ENCODE measurements at places on chromosomes 1 and 21. TPM values are rescaled to one million over a fixed set of nuclear protein-coding genes. Genes with fewer than 3 reads are reported as not detected.

DNA sequence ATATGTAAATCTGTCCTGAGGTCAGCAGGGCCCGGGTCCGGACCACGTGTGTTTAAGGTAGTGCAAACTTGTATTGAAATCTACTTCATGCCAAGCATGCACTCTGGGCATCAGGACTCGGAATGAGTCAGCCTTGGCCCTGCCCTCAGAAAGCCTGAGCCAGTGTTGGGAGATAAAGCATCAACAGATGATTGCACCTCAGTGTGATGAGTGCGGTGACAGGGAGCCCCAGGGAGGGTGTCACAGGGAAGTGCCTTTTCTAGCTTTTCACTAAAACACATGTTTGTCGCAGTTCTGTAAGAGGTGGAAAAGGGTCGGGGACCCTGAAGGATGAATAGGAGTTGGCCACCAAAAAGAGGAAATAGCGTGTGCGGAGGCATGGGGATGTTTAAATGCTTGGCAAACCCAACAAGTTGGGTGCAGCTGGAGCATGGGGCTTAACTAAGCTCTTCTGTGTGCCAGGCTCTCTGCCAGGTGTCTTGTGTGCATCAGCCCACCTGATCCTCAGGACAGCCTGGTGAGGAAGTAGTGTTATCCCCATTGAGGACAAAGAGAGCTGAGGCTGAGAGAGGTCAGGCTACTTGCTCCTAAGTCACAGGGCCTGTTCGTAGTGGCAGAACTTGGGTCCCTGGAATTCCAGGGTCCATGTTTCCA is 48.2 kb upstream of the EPB41 start:
- no peak for DNase-seq

- no peak for DNase-seq
Observed at GRCh38 chr1:17365293-17365692, 6.7 kb upstream of the PADI6 start.

- DNase-seq: no peak
Observed at GRCh38 chr1:1226566-1227362, 5.0 kb downstream of the SDF4 start.

- no peak for DNase-seq
Observed at GRCh38 chr1:229221106-229222019, 49.5 kb upstream of the RAB4A start.

GRCh38 chr1:8182034-8182761 is 135.7 kb upstream of the SLC45A1 start:
- DNase-seq: peak; percentile 90

DNA sequence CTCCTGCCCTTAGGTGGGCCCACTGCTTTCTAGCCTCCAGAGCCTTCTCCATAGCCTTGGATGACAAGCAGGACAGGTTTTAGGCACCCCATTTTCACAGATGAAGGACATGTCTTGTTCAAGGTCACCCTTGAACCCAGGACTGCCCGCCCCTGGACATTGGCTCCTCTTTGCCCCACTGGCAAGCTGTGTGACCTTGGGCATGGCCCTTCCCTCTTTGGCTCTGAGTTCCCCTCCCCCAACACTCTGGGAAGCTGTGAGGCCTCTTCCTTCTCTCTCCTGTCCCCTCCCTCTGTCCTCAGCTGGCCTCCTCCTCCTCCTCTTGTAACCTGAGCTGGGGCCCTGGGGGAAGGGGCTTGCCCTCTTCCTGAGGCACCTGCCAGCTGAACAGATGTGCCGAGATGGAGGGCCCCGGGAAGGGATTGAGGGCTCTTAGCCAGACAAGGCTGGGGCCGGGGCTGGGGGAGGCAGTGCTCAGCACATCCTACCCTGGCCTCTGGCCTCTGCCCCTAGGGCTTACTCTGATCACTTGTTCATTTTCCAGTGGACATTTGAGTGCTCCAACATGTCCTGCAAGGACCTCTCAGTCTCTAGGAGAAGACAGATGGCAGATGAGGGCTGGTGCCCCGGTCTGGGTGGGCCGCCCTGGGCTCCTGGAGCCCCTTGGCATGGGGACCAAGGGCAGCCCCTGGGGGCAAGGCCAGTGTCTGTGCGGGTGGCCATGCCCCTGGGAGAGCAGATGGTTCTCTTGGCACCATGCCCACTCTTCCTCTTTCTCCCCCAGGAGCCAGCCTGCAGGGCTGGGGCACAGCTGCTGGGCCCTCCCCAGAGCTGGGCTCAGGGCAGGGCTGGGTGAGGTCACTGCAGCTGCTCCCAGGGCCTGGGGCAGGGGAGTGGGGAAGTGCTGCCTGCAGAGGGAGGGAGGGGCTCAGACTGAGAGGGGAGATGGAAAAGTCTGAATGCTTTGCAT is 10.7 kb downstream of the FOXO6 start:
- DNase-seq: no peak

DNA sequence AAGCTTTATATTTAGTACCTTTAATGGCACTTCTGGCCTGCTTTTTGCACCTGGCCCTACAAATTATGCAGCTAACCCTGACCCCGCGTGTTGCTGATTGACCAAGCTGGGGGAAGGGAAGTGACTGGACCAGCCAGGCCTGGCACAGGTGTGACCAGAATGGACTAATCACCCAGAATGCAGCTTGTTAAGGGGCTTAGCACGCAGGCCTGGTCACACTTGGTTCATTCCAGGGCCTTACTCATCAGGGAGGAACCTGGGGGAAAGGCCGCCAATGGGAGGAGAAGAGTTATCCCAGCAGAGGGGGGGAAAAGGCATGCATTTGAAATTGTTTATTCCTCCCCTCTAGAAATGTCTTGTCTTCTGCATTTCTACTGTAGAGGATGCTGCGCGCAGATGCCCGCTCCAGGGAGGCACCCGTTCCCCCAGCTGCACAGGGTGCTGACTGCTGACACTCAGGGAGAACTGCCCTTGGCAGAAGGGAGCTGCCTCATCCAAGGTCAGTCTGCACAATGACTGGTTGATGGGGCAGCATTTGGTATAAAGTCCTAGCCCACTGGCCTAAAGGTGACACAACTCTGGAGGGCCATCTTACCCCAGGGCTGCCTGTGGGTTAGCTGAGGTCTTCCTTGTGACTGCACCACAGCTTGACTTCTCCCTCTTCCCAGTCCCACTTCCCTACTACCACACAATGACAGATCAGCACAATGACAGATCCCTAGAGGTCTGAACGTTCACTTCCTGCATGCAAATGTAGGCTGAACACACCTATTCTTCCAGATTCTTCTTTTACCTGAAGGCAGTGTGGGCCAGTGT is 29.0 kb downstream of the DHCR24 start:
- DNase-seq: no peak

GRCh38 chr1:230940848-230941247 is 37.8 kb downstream of the TTC13 start:
- no peak for DNase-seq

- no peak for DNase-seq
Observed at GRCh38 chr1:24084050-24084449, 27.9 kb downstream of the MYOM3 start.

- DNase-seq: peak; percentile 14
Observed at GRCh38 chr1:111441573-111442192, 7.4 kb downstream of the WDR77 start.

- DNase-seq: no peak
Observed at GRCh38 chr1:115183721-115184259, 94.5 kb upstream of the TSPAN2 start.

DNA sequence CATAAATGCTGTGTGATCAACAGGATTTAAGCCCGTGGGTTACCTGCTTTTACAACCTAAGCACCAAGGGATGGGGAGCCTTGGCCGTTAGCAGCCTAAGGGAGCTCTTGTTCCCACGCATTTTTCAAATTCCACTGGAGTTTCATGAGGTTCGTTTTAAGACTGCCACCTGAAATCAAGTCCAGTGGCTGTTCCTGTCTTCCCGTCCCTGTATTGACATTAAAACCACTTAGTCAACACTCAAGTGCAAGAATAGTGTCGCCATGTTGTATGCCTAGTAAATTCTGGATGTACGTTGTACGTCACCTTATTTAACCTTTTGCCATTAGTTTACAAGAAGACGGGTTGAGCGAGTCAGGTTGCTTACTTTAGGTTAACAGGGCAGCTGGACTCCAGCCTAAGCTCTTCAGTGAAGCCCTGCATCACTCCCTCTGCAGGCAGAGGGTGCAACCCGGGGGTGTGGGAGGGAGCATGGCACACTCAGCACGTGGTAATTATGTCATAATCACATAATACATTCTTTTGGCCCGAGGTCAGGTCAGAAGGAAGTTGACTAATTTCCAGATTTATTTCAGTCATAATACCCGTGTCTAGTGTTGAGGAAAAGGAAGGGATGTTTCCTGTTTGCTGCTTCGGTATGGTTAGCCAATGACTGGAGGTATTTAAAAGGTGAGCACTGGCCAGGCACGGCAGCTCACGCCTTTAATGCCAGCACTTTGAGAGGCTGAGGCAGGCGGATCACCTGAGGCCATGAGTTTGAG is 42.5 kb downstream of the CNST start:
- peak; percentile 98 for DNase-seq

DNA sequence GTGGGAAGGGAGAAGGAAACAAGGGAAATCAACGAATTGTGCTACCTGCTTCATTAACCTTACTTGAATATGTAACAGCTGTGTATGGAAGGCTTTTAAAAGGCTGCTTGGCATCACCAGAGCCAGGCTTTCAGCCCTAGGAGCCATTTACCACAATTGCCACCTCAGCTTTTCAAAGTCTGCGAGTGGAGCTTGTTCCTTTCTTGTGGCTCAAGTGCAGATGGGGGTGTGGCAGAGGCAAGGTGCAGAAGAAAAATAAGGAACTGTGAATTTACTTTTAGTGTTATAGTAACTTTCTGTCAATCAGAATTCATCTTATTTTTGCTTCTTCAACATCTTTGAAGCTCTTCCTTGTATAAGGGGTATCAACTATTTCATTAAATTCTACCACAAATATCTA is 17.6 kb downstream of the CLCA2 start:
- DNase-seq: no peak

DNA sequence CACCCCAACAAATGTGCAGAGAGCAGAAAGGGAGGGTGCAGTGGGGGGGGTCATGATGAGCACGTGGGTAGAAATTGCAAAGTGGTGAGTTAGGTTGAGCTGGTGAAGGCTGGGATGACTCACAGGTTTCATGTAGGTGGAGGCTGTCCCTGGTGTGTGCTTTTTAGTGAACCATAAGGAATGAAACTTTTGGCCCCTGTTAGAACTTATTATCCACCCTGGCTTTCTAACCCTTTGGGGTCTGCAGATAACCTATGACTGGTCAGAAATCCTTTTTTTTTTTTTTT is 46.9 kb downstream of the DOP1B start:
- DNase-seq: peak; percentile 43

GRCh38 chr21:39218082-39218409 is 34.8 kb upstream of the PSMG1 start:
- DNase-seq: no peak

DNA sequence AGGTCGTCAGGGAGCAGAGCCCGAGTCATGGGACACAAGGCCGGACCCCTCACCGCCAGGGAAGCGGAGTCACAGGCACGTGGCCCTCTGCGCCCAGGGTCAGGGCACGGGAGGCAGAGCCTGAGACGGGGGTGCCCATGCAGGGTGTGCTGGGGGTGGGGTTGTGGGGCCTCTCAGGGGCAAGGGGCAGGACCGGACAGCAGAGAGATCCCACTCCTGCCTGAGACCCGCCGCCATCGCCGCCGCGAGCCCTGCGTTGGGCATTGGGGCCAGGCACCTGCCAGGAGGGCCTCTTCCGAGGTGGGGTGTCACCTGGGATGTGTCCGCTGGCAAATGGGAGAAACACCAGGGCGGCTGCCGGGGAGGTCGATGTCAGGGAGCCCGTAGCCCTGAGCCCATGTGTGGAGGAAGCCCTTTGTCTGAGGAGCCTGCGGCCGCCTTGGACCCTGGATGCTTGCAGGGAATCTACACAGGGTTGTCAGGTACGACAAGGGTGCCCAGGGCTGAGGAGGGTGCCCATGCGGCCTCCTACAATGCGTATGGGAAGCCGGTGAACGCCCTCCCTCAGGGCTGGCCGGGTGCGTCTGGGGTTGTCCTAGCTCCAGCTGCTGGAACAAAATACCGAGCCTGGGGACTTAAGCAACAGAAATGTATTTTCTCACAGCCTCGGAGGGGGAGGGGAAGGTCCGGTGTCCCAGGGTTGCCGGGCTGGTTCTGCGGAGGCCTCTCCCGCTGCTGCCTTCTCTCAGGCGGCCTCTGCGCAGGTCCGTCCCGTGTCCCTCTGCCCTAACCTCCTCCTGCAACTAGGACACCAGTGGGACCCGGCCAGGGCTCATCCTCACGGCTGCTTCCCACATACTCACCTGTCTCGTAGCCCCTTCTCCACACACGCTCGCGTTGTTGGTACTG is 16.4 kb upstream of the C1orf159 start:
- no peak for DNase-seq

GRCh38 chr21:42315296-42315891 is at the start of gene TFF3:
Gene TFF3 (minus strand): TSS chr21:42315409. CDS start chr21:42315374, 35 bp downstream.
- peak; percentile 93 for DNase-seq

DNA sequence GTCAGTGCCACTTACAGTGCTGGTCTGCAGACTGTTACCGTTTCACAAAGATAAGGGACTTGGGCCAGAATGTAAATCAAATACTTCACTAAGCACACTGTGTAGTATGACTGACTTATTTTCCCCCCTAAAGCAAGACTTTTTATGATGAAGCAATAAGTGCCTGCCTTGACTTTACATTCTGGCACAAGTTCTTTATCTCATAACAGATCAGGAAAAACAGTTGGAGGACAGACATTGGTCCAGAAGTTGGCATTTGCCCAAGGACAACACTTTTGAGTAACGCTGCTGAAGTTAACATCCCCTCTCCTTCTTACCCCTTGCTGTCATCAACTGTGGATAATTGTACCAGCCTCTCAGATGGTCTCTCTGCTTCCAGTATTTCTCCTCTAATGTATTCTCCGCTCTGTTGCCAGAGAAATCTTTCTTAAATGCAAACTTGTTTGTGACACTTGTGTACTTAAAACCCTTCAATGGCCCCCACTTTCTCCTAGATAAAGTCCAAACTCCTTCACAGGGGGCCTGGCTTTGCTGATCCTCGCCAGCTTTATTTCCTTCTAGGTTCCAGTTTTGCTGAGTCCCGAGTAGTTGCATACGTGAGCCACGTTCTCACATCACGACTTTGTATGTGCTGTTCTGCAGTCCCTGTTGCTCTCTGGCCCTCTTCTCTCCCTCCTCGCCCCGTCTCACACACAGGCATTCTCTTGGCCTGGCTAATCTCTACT is 45.7 kb downstream of the S1PR1 start:
- peak; percentile 65 for DNase-seq

GRCh38 chr1:107748531-107748930 is 216.4 kb downstream of the VAV3 start:
- DNase-seq: no peak

GRCh38 chr1:9373619-9374018 is 80.9 kb downstream of the SPSB1 start:
- no peak for DNase-seq

- peak; percentile 85 for DNase-seq
Observed at GRCh38 chr1:94962409-94963265, 35.7 kb upstream of the CNN3 start.

GRCh38 chr1:201461645-201462441 is 7.1 kb downstream of the PHLDA3 start:
- no peak for DNase-seq

- DNase-seq: no peak
Observed at GRCh38 chr1:86956221-86956620, 41.8 kb downstream of the HS2ST1 start.

- no peak for DNase-seq
Observed at GRCh38 chr1:153507926-153508583, 27.7 kb downstream of the S100A6 start.

FCMR gene
- total RNA-seq: 0.25 TPM

LCE1F gene
- total RNA-seq: not detected

PAPPA2 gene
- under 0.01 TPM for total RNA-seq

HSD11B1 gene
- total RNA-seq: not detected

TOMM20 gene
- 92.5 TPM for total RNA-seq

FAM177B gene
- not detected for total RNA-seq

PALMD gene
- total RNA-seq: 10.9 TPM

PPIAL4G gene
- not detected for total RNA-seq

MCOLN3 gene
- total RNA-seq: not detected

HSD3B1 gene
- total RNA-seq: not detected

LCK gene
- under 0.01 TPM for total RNA-seq
